Small intestine (tissue), 16 donors: ENCODE measurements at places on chromosomes 6 and 20. TPM values are rescaled to one million over a fixed set of nuclear protein-coding genes. Genes with fewer than 3 reads are reported as not detected.

Gene KIF25
- not detected for polyA plus RNA-seq

Gene HINT3
- 11.1 TPM for polyA plus RNA-seq

Gene EDN1
- 9.7 TPM for polyA plus RNA-seq

Gene RHAG
- not detected for polyA plus RNA-seq

Gene TP53TG5
- polyA plus RNA-seq, result not detected

Gene HSPA12B
- polyA plus RNA-seq, result not detected

Gene NR2E1
- polyA plus RNA-seq, result not detected

Gene SNRPB2
- polyA plus RNA-seq, result 59.7 TPM

Gene FAM209B
- polyA plus RNA-seq, result 1.9 TPM

Gene PRPH2
- 1.1 TPM for polyA plus RNA-seq

Gene FBXO9
- polyA plus RNA-seq, result 121 TPM

Gene TRIM10
- polyA plus RNA-seq, result 5.4 TPM

DNA sequence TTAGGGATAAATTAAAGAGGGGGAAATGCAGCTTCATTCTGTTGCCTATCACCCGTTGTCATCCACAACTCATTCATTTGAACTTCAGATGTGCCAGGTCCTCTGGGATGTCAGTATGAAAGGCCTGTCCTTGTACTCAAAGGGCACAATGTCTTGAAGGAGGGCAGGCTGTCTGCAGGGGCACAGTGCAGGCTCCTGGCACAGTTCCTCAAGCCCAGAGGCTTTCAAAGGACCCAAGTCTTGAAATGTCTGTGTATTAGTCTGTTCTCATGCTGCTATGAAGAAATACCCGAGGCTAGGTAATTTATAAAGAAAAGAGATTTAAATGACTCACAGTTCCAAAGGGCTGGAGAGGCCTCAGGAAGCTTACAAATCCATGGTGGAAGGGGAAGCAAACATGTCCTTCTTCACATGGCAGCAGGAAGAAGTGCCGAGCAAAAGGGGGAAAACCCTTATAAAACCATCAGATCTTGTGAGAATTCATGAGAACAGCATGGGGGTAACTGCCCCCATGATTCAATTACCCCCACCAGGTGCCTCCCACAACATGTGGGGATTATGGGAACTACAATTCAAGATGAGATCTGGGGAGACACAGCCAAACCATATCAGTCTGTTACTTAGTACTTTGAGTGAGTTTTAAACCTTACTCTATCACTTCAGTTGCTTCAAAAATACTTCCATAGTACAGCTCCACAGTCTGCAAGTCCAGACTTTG lies 9.4 kb downstream of the SNX9 start:
- no peaks in the 10 kb centered on the region for H3K27me3 ChIP-seq
- H3K36me3 ChIP-seq, result peaks cover 14% of the 10 kb centered on the region
- DNase-seq, result no peak
- peaks cover 2% of the 10 kb centered on the region for H3K4me1 ChIP-seq
- H3K27ac ChIP-seq, result peak overlapping the region; percentile 37

GRCh38 chr20:60021104-60021503 lies 62.9 kb downstream of the CDH26 start:
- H3K27ac ChIP-seq, result no peak overlapping the region
- H3K27me3 ChIP-seq, result no peaks in the 10 kb centered on the region
- no peak overlapping the region for H3K4me3 ChIP-seq
- no peaks in the 10 kb centered on the region for H3K4me1 ChIP-seq
- no peaks in the 10 kb centered on the region for H3K36me3 ChIP-seq
- no peak for DNase-seq

DNA sequence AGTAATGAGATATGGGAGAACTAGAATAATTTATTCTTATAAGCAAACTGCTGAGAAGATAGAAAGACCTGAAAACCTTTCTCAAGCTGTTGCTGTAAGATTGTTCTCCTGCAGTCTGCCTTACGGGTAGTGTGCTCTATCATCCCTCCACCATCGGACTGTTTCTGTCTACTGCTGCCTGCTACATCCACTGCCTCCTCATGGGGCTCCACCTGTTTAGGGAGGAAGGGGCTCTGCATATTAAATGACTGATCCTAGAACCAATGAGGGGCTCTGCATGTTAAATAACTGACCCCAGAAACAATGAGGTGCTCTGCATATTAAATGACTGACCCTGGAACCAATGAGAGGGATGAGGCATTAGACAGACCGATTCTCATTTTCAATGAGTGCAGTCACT lies 654.6 kb downstream of the KIF16B start:
- H3K4me1 ChIP-seq, result no peaks in the 10 kb centered on the region
- H3K4me3 ChIP-seq, result no peak overlapping the region
- DNase-seq, result no peak
- no peaks in the 10 kb centered on the region for H3K27me3 ChIP-seq
- H3K27ac ChIP-seq, result no peak overlapping the region

DNA sequence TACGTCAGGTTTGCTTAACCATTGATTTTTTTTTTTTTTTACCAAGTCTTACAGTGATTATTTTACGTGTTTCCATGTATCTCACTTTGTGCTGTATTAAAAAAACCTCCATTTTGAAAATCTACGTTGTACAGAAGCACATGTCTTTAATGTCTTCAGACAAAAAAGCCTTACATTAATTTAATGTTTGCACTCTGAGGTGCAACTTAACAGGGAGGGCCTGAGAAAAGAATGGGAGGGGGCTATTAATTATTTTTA lies 8.4 kb downstream of the LOC128125822 start:
- DNase-seq, result no peak
- no peaks in the 10 kb centered on the region for H3K27me3 ChIP-seq
- no peaks in the 10 kb centered on the region for H3K4me1 ChIP-seq

- no peak for DNase-seq
- no peaks in the 10 kb centered on the region for H3K27me3 ChIP-seq
- no peak overlapping the region for H3K27ac ChIP-seq
- no peaks in the 10 kb centered on the region for H3K4me1 ChIP-seq
These were observed 141.6 kb upstream of the AKAP12 start for GRCh38 chr6:151098166-151098565.

DNA sequence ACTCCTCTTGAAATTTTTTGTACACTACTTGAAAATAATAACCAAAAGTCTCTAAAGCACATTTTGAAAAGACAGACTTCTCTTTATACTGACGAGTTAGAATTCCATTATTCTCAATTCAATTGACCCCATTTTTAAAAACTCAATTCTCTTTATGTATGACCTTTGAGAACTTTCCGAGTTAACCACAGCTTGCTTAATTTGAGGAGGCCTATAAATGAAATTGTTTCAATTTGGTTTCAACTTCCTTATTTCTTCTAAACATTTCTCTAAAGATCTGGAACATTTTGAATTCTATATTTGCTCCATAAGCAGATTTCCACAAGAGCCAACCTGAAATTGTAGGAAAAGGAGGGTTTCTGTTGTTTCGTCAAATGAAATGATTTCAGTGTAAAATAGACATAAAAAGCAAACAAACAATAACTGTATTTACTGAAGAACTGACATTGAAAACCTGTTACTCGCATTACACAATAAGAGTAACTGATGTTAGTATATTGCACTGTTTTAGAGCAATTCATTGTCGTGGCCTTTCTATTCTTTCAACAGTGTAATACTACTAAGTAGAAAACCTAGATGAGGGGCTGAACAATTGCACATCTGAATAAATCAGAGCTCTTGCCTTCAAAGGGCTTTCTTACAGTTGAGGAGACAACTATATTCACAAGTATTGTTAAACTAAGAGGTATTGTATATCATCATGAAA lies 223.6 kb downstream of the HIVEP2 start:
- no peaks in the 10 kb centered on the region for H3K4me1 ChIP-seq
- H3K27ac ChIP-seq, result no peak overlapping the region
- H3K4me3 ChIP-seq, result no peak overlapping the region
- H3K36me3 ChIP-seq, result no peaks in the 10 kb centered on the region

- H3K4me3 ChIP-seq, result no peak overlapping the region
- peaks cover 6% of the 10 kb centered on the region for H3K4me1 ChIP-seq
- no peak for DNase-seq
These were observed 30.7 kb downstream of the ADGRG6 start for GRCh38 chr6:142332393-142333098.

DNA sequence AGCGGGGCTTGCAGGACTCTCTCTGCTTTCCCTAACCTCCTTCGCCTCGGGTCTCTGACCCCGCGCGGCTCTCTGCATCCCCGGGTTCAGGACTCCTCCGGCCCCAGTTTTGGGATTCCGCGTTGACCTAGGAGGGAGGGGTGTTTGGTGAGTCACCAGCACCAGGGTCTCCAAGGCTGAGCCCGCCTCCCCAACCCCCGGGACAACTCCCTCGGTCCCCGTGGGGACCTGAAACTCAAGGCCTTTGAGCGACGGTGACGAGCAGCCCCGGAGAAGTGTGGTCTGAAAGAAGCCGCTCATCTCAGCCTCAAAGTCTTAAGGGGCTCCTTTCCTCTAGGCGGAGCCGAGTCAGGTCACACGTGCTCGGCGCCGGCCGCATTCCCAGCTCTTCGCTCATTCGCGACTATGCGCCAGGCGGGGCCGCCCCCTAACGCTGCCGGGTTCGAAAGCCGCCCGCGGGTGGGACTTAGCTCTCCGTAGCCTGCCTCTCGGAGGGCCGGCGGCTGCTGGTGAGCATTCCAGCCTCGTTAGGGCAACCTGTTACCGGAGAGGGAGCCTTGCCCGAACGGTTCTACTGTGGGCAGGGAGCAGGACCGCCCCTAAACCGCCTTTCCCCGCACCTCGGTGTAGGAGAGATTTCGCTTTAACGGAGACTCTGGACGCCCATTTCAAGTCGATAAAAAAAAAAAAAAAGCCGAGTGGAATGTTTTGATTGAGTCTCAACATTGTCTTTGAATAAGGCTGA lies 3.0 kb upstream of the PRDM13 start:
- no peak overlapping the region for H3K27ac ChIP-seq
- H3K27me3 ChIP-seq, result peaks cover 63% of the 10 kb centered on the region
- H3K36me3 ChIP-seq, result no peaks in the 10 kb centered on the region
- peak overlapping the region; percentile 38 for H3K4me3 ChIP-seq

- H3K4me3 ChIP-seq, result no peak overlapping the region
- no peak for DNase-seq
- H3K36me3 ChIP-seq, result peaks cover 13% of the 10 kb centered on the region
- no peak overlapping the region for H3K27ac ChIP-seq
These were observed 23.3 kb downstream of the GLO1 start for GRCh38 chr6:38679668-38680067.

DNA sequence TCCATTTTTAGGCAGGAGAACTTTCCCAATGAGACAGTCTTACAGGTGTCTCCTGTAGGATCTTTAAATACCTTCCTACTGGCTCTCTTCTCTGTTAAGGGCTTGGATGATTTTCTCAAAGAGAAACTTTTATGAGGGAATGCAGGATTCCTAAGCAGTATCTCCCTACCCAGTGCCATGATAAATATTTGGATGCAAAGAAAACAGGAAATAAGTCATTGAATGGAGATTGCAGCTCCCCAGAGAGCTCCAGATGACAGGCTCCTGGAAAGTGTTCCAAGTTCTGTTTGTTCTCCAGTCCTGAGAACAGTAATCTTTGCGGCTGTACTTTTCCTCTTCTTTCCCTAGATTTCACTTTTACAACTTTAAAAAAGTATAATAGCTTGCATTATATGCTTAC lies 2.4 kb upstream of the SCGN start:
- no peaks in the 10 kb centered on the region for H3K36me3 ChIP-seq
- H3K4me1 ChIP-seq, result no peaks in the 10 kb centered on the region
- no peak for DNase-seq
- H3K27me3 ChIP-seq, result peaks cover 4% of the 10 kb centered on the region

DNA sequence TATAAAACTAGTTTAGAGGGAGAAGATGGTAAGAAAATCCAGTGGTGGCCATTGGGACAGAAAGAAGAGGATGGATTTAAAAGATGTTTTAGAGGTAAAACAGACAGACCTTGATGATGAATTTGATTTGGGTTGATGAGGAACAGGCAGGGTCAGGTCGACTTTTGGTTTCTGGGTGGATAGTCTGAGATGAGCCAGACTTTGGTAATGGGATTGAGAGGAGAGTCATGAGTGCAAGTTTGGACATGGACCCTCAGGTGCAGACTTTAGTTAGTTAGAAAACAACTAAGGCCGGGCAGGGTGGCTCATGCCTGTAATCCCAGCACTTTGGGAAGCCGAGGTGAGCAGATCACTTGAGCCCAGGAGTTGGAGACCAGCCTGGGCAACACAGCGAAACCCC lies 257.9 kb downstream of the MAFB start:
- H3K4me1 ChIP-seq, result no peaks in the 10 kb centered on the region
- no peaks in the 10 kb centered on the region for H3K27me3 ChIP-seq
- no peak for DNase-seq
- H3K36me3 ChIP-seq, result no peaks in the 10 kb centered on the region
